T-helper 17 cell (primary cell): ENCODE measurements at places on chromosomes 7 and 10.

DNA sequence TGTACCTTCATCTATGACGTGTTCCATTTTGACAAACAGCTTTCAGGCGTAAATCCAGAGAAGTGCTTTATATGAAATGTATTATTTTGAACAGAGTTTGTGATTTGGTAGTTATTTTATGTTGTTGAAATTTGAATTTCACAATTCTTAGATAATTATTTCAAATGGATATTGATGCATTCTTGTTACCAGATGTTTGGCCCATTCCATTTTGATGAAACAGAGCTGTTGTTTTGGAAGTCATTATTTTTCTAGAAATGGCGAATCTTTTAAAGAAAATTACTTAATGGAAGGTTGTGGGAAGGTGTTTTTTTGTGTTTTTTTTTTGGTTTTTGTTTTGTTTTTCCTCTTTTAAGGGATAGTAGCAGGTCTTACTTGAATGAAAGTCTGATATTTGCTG, 2.4 kb downstream of the OTUD1 start:
- DNase-seq = no peak

DNA sequence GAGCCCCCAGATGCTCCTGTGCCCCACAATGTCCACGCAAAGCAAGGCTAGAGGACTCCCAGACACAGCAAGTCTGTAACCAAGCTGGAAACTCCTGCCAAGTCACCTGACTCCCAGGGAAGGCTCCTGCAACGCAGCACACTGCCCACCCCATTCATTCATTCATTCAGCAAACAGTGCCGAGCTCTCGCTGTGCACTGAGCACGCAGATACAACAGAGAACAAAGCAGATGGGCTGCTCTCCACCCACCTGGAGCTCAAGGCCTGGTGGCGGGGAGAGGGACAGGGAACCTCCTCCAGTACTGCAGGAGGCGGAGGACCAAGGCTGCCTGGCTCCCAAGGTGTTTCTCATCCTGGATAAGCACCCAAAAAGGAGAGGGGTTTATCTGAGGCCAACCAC, 8.6 kb downstream of the KCNH2 start:
- DNase-seq = no peak

DNA sequence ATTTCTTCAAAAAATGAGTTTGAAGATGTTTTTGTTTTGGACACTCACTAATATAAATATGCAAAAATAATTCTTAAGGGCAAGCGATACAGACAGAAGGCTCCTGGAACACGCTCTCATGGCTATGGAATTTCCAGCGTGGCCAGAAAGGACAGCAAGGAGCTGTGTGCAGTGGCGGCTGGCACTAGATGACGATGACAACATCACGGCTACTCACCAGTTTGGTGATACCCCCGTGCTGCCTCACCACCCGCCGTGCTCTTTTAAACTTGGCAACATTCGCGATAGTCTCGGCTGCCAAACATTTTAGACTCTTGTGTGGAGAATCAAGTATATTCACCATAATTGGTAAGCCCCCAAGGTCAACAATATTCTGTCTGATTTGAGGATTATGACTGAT, 54.9 kb downstream of the ODAD2 start:
- no peak for DNase-seq

- no peak for DNase-seq
Observed at GRCh38 chr7:144818511-144818910, 17.3 kb downstream of the TPK1 start.

DNA sequence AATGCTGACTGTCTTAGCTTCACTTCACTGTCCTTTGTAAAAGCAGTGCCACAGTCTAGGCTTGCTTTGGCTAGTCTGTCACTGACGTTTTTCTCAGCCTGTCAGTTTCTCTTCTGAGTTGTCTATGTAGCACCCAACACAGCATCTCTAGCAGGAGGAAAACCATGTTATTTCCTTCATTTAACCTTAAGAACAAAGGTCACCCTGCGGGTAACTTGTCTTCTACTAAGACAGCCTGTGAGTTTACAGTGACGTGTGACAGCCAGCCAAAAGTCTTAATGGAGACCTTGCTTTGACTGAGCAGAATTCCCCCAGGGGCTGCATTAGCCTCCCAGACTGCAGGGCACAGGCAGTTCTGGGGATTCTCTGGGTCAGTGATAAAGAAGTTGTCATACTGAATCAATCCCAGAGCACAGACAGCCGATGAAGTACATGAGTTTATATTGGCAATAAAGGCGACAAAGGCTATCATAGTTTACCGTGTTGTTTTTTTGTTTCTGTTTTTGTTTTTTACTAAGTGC, 296.0 kb upstream of the KIAA1217 start:
- DNase-seq = no peak

GRCh38 chr10:9800571-9800970, 1217.1 kb upstream of the CELF2 start:
- no peak for DNase-seq

DNA sequence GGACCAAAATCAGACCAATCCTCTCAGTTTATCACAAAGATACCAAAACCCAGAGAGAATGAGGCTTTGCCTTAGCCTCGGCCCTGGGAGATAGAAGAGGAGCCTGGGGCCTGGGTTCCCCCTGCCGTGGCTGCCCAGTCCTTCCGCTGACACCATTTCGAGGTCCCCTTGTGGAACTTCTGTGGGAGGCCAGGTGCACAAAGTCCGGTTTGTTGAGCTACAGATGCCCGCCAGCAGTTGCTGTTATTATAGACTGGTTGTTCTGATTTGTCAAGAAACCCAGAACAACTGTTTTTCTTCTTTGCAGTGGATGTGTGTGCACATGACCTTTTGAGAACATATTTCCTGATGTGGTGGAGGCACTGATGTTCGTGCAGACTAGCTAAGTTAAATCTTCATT, 47.6 kb downstream of the CUX1 start:
- no peak for DNase-seq
